ENCODE measurements at places on chromosomes 3 and 15.

- DNase-seq = no peak
Observed at GRCh38 chr15:35854316-35854715, 308.4 kb upstream of the DPH6 start.

- no peak for DNase-seq
Observed at GRCh38 chr3:179410999-179411398, 40.3 kb downstream of the GNB4 start.

DNA sequence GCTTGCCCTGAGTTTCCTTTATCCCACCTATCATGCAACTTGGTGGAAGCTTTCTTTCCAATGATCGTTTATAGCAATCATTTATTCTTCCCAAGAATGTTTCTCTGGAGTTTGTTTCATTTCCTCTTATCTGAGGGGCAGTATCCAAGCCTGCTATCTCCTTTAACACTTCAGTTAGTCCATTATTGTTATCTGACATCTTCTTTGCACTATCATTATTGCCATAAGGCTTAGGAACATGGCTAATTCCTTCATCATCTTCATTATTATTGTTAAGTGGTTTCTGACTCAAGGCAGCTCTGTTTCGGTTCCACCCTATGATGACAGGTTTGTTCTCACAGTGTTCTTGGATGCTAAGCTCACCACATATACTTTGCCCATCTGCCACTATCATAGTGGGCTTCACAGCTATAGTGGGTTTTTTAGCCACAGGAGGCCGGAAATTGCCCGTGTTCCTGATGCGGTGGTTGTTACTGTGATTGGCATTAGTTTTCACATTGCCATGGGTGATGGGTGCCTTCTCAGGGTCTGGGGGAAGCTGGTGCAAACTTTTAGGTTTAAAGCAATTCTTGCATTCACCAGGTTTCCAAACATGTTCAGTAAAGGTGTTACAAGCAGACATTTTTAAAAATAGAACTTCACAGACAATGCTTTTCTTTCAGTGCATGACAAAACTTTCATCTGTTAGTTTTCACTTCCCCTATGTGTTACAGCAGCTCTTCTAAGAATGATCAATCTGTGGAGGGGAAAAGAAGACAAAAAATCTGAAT, 110.6 kb upstream of the TSPAN3 start:
- no peak for DNase-seq

DNA sequence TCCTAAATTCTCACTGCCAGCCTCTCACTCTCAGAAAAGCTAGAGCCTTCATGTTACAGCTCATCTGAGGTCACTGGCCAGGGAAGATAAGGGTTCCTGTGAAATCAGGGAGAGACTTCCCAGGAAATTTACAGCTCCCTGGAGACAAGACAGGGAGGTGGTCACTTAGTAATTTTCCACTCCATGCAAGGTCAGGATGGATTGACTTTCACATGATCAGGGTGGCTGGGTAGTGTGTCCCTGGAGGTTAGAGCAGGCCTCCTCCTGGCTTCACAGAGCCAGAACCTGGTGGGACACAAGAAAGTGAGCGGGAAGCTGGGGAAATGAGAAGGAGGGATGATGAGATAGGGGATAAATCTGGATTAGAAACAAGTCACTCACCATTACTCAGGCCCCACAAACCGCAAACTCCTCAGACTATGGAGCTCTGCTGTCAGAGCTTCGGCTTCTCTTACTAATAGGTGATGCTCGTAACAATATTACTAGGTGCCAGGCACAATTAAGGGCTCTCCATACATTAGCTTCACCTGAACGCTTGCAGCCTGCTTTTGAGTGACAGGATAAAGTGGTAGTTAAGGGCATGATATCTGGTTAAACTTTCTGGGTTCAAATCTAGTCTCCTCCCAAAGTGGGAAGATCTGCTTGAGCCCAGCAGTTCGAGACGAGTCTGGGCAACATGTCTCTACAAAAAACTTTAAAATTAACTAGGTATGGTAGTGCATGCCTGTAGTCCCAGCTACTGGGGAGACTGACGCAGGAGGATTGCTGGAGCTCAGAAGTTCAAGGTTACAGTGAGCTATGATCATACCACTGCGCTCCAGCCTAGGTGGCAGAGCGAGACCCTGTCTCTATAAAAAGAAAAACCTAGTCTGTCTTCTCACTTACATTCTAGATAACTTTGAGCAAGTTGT, 24.9 kb downstream of the DUOX2 start:
- DNase-seq = no peak

GRCh38 chr3:123424999-123425712, 23.7 kb downstream of the ADCY5 start:
- DNase-seq = no peak
